ENCODE measurements at places on chromosomes 1 and 21.

DNA sequence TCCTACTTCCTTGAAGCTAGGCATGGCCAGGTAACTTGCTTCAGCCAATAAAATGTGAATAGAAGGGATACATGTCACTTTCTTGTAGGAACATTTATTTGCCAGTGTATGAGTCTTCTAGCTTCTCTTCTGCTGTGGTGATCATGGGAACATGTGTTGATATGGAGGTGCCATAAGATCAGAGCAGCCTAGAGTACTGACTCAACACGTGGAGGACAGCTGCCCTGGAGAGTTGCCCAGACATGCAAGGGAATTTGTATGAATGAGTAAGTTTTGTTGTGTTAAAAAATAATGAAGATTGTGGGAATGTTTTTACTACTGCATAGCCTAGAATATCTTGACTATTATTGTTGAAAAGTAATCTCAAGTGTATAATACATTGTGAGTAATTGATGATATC, 502.3 kb downstream of the NUF2 start:
- no peak for DNase-seq

- DNase-seq, result no peak
These were observed 24.6 kb downstream of the RUNX3 start for GRCh38 chr1:24905355-24905978.

GRCh38 chr1:160134791-160135572, 16.4 kb upstream of the ATP1A4 start:
- DNase-seq, result no peak

- DNase-seq, result no peak
These were observed 21.0 kb upstream of the GADD45A start for GRCh38 chr1:67664048-67664447.

DNA sequence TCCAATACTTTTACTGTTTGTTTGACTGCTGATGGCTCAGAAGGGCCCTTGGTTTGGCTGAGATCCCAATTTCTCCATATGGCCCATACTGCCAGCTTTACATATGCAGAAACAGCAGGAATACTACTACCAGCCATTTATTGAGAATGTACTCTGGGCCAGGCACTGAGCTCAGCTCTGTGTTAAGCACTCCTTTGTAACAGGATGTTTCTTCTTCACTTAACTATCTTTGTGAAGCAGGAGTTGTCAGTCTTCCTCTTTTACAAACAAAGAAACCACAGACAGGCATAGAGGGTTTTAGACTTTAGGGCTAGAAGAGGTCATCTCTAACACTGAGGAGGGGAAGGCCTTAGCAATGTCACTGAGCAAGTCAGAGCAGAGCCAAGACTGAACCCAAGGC, 8.3 kb downstream of the HMGCL start:
- DNase-seq, result no peak

GRCh38 chr1:198494139-198494538, 46.3 kb downstream of the ATP6V1G3 start:
- no peak for DNase-seq

DNA sequence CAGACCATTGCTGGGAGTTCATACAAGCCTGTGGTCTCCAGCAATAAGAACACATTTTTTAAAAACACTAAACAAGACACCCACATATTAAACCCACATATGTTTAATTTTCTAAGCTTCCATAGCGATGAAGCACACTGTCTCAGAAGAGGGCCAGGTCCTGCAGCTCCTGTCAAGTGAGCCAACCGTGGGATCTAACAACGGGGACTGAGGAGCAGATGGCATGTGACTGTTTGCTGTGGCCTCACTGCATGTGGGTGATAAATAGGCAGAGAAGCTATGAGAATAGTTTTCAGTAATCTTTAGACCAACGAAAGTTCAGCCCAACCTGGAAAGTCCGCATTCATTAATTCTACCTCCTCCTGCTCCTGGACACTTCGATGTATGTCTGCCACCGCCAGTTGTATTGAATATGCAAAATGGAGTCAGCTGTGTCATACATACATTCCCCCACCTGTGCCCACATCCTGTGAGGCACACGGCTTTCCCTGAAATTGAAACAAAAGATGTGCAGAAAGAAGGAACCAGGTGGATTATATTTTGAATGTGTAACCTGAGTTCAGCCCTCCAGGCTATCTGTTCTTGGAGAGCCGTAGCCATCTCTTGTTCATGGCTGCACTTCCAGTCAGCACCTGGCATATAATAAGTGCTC, 88.2 kb downstream of the MIS18A start:
- no peak for DNase-seq

DNA sequence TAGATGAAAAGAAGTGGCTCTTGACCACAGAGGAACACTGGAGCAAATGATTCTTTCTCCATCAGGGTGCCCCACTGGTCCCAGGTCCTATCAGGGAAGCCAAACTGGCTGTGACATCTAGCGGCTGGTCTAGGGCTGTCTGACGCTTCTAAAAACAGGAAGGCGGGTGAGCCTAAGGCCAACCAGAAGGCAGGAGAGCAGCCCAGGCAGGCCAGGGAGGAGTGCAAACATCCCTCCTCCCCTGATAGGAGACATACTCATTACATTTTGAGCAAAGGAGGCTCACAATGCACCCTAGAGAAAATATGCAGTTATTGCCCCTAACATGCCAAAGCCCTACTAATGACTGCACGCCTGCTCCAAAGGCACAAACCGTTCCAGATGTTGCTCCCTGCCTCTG, 10.4 kb upstream of the FOXE3 start:
- no peak for DNase-seq

DNA sequence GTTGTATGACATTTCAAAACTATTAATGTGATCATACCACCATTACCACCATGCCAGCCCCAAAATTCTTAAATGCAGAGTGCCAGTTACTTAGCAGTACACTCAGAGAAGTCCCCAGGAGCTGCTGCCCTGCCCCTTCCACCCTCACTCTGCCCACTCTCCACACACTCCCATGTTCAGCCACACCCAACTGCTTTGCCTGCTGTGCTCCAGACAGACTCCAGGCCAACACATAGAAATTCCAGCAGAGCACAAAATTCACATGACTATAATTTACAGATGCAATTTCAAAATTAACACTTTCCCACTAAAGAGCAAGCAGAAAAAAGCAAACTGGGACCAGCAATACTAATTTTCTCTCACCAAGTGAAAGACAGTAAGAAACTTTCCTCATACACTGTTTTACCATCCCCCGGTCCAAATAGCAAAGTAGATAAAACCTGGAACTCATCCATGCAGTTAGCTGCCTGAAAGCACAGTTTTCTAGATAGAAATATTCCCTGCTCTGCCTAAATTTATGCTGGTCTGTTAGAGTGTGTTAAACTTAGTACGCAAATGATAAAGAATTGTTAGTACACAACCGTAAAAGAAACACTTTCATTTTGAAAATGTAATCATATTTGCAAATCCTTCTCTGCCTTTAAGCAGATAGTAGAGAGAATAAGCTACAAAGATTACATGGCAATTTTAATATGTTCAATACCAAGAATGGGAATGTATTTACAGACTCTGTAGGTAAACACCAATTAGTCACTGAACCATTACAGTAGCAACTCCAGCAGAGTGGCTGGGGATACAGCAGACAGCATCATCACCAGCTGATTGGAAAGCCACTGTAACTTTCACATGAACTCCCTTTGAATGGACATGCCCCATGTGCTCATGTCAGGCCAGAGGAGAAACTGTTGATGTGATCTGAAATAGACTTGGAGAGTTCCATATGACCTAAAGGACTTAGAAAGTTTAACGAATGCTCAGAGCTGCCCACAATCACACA, 176.5 kb downstream of the VAV3 start:
- DNase-seq, result no peak

- no peak for DNase-seq
These were observed 14.1 kb downstream of the PKN2 start for GRCh38 chr1:88698140-88698539.

DNA sequence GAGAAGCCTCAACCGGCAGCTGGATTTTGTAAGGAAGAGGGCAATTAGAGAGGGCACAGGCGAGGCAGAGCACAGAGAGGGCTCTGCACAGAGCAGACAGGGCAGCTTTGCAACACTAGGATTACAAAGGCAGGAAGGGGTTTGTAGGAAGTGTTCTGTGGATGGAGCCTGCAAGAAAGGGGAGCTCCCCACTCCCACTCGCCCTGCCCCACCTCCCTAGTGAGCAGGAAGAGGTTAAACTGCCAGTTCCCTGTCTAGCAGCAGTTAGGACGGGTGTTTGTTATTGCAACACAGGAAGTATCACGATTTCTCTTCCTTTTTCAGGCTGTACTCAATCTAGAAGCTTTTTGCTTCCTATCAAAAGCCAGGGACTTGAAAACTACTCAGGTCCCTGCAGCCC, 63.3 kb upstream of the LRRC8D start:
- no peak for DNase-seq

DNA sequence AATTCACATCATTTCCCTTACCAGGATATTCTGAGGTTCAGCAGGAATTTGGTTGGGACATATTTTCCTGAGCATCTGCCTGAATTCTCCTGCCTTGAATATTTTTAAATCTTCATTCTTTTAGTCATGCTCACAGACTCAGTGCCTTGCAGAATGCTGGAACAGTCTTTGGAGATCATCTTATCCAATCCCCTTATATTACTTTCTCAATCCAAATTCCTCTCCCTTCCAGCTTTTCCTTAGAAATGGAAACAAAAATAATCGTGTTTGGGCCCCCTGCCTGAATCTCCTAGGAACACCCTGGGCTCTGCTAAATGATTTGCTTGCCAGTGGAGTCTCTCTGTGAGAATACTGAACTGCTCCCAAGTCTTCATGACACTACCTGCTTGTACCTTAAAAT, 38.4 kb downstream of the LHX8 start:
- no peak for DNase-seq

DNA sequence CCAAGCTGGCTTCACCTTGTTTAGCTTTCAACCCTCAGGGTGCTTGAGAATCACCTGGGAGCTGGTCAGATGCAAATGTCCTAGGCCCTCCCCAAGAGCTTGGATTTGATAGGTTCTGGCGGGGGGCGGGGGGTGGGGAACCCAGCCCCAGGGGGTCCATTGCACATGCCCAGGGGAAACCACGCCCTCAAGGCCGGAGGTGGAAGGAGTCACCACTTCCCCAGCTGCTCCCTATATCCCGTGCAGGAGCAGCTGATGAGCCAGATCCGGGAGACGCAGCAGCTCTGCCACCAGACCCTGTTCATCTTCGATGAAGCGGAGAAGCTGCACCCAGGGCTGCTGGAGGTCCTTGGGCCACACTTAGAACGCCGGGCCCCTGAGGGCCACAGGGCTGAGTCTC, 5.8 kb downstream of the TOR3A start:
- DNase-seq, result no peak

DNA sequence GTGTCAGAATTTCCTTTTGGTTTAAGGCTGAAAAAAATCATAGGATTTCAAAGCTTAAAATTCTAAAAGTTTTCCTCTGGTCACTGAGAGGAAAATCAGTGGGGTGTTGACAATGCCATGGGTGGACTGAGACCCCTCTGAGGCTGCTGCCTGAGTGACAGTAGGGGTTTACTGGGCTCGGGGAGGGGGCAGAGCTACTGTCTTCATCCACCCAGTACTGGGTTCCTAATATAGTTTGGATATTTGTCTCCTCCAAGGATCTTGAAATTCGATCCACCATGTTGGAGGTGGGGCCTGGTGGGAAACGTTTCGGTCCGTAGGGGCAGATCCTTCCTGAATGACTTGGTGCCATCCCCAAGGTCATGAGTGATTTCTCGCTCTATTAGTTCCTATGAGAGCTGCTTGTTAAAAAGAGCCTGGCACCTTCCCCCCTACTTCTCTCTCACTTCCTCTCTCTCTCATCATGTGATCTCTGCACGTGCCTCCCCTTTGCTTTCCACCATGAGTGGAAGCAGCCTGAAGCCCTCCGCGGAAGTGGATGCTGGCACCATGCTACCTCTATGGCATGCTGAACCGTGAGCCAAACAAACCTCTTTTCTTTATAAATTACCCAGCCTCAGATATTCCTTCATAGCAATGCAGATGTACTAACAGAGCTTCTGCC, 72.3 kb downstream of the MAP10 start:
- DNase-seq, result no peak

DNA sequence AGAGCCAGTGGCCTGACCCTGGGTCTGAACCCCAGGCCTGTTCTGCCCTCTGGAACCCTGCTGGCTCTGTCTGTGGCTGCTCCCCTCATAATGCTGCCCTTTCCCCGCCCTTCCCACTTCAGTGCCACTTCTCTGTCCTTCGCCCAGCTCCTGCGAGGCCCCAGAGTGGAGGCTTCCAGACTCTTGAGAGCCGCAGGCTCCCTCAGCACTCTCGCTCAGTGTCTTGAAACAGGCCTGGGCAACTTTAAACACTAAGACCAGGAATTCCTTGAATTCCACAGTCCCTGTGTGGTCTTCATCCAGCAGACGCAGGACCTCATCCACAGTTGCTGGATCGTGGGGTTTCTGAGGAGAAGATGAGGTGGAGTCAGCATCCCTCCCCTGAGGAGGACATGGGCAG, 3.5 kb downstream of the CRNN start:
- DNase-seq, result no peak

DNA sequence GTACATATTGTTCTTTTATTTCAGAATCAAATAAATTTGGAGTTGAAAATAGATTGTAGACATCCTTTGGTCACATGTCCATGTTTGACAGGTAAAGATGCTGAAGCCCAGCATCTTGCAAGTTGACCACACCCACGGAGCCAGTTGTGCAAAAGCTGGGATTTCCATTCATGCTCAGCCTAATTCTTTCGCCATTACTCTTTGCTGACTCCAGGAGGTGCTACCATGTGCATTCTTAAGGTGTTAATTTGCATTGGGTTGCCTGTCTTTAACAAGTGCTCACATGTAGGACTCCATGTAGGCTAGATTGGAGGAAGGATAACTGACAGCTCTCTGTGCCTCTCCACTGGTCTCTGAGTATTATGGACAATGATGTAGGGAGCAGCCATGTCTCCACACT, 660.7 kb downstream of the LMO4 start:
- DNase-seq, result no peak

DNA sequence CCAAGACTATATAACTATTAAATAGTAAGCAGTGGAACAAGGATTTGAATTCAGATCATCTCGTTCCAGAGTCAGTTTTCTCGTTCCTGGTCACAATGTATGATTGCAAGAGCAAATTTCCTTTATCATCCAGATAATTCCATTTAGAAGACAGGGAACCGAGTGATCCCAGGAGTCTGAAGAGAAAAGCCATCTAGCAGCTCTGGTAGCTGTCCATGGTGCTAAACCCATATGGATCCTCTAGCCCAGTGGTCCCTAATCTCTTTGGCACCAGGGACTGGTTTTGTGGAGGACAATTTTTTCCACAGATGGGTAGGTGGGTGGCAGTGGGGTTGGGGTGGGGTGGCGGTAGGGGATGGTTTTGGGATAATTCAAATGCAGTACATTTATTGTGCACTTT, 229.4 kb downstream of the PTPRU start:
- no peak for DNase-seq

DNA sequence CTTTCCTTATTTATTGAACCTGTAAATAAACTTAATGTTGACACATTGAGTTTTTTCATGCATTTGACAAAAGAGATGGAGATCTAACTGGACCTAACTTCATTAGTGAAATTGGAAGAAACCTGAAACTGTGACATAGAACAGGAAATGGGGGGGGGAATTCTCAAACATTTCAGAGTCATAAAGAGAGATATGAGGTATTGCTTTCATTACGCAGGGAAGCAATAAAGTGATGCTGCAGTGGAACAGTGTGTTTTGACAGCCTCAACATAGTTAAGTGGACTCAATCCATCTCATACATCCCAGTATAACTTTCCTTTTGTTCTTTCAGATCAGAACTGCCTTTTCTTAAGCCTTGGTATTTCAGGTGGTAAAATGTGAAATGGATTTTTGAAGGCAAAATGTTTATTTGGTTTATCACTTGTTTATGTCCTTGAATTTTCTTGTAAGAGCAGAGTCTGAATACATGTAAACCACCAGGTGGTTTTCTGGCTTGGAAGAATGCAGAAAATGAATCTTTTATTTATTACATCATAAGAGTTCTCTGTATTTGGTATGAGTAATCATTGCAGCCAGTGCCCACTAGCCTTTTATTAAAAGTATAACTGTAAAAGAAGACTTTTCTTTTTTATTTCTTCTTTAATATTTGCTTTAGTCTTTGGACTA, 132.5 kb downstream of the ZNF326 start:
- DNase-seq, result no peak

All from activated CD8-positive, alpha-beta memory T cell treated with anti-CD3 and anti-CD28 coated beads for 4 hours (primary cell).